ENCODE measurements at places on chromosomes 4 and X.

DNA sequence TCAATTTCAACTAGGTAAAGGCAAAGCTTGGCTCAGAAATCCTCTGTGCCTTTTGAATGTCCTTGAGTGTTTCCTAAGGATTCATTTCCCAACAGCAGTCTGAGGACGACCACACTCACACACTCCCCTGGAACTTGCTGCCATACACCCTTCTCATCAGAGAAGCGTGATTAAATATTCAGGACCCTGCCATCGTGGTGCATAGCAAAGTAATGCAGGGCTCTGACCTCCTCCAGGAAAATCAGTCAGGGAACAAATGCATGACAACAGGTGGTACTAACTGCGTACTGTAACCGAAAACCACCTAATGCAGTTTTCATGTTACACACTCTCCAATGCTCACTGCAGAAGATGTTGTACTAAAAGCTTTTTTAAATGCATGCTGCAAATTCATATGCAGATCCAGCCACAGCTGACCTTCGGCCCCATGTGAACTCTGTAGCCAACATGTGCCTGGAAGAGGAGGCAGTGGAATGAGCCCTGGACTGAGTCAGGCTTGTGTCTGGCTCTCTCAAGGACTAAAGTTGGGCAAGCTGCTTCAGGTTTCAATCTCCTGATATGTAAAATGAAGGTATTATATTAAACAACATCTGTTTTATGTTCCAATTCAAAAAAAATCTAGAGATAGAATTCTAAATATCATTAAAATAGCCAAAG is 238.3 kb downstream of the KCNIP4 start:
- no peak for DNase-seq

- DNase-seq = peak; percentile 83
These were observed at the start of gene PARM1 for GRCh38 chr4:74932832-74933561. Gene PARM1, plus strand, starts transcription at chr4:74933116. Its CDS starts 212 bp downstream, at chr4:74933328.

GRCh38 chr4:159776961-159777360 is 674.1 kb downstream of the RAPGEF2 start:
- DNase-seq = no peak

DNA sequence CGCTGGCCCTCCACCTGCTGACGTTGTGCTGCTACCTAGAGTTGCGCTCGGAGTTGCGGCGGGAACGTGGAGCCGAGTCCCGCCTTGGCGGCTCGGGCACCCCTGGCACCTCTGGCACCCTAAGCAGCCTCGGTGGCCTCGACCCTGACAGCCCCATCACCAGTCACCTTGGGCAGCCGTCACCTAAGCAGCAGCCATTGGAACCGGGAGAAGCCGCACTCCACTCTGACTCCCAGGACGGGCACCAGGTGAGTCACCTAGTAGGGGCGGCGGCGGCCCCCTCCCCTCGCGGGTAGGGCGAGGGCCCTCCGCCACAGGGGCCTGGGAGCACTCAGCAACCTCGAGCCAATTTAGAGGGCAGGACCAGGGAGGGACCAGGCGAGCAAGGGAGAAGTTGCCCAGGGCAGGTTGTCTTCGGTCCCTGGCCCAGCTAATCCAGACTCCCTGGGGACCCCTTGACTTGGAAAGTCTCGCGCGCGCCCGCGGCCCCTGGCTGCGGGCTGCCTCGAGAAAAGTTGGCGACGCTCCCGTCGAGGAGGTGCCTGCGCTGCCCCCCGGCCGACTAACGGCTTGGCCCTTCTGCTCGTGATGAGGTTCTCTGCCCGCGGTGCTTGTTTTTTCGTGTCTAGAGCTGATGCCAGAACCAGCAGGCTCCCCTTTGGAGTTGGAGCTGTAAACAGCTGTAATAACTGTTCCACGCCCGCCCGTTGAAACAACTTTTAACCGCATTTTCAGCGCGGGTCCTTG is 717 bp downstream of the EDA start:
- DNase-seq = no peak

GRCh38 chr4:154073107-154073822 is 284.4 kb upstream of the SFRP2 start:
- peak; percentile 37 for DNase-seq

GRCh38 chr4:143700046-143700415 is 444 bp downstream of the FREM3 start:
- DNase-seq = no peak

DNA sequence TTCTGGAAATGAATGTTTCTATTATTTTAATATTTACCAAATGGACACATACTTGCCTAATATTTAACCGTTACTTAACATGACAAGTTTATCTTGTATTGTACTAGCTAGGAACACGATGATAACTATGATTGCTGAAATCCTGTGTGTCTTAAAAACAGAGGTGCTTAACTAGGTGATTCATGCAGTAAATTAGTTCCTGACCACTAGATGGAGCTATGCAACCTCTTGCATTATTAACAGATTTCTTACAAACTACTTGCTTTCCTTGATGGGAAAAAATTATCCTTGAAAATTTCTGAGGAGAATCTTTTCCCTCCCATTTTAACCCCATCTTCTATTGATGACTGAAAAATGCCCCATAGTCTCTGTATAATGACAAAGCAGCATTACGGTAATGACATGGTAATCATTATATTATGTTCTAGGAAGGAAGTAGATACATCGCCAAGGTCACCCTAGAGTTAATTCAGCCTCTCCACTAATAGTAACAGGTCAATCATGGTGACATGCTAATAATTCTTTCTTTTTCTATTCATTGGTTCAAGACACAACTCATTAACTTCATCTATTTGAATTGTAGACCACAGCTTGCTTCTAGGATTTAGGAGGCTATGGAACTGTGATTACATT is 844.2 kb downstream of the RAPGEF2 start:
- peak; percentile 73 for DNase-seq

DNA sequence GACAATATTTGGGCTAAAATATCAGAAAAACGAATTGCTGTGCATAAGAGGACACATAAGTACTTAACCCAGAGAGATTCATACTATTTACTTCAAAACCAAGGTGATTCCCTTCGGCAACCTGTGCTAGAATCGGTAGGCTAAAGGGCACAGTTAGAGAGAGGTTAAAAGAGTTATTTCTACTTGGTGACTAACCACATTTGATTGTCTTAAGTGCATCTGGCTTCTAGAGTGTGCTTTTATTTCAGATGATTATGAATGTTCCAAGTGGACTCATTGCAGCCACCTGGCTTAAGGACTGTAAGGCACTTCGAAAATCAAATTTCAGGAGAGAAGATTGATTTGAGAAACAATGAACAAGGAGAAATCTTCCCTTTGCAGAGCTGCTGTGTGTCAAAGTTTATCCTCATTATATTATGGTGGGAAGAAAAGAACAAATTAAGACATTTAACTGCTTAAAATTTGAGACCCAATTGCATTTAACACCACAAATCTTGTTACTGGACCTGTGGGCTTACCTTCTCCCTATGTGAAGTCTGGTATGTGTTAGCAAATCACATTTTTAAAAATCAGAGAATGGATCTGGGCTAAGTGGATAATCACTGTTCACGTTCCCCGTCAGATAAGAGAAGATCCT is 34.0 kb downstream of the PHOX2B start:
- no peak for DNase-seq

DNA sequence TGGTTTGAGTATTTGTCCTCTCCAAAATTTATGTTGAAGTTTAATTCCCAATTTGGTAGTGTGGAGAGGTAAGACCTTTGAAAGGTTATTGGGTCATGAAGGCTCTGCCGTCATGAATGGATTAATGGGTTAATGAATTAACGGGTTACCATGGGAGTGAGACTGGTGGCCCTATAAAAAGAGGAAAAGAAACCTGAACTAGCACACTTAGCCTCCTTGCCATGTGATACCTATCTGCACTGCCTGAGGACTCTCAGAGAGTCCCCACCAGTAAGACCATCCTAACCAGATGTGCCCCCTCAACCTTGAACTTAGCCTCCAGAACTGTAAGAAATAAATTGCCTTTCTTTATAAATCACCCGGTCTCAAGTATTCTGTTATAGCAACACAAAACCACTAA is 39.3 kb downstream of the PAGE1 start:
- DNase-seq = no peak

GRCh38 chrX:57451426-57452020 is 140.3 kb upstream of the ZXDB start:
- DNase-seq = no peak

GRCh38 chr4:68062501-68062900 is 67.2 kb downstream of the TMPRSS11F start:
- no peak for DNase-seq

DNA sequence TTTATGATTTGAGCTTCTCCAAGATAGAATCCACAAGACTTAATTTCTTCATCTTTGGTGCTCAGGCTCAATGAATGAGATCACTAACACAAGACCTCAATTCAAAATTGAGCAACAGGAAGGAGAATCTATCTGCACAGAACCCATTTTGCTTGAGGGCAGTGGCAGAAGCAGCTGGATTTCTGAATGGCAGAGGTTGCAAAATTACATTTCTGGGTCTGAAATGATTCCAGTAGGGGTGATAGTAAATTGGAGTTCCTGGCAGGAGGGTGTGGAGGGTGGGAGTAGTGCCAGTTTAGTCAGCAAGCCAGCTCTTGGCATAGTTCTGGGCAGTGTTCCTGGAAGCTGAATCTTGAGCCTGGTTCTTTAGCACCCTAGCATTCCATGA is 281.1 kb downstream of the SLC7A11 start:
- no peak for DNase-seq

- DNase-seq = no peak
These were observed 72.6 kb downstream of the GC start for GRCh38 chr4:71711044-71711984.

Measured in ACHN (cell line).